Cortex of kidney (tissue), 1 donor: ENCODE measurements at places on chromosomes 5 and 9.

DNA sequence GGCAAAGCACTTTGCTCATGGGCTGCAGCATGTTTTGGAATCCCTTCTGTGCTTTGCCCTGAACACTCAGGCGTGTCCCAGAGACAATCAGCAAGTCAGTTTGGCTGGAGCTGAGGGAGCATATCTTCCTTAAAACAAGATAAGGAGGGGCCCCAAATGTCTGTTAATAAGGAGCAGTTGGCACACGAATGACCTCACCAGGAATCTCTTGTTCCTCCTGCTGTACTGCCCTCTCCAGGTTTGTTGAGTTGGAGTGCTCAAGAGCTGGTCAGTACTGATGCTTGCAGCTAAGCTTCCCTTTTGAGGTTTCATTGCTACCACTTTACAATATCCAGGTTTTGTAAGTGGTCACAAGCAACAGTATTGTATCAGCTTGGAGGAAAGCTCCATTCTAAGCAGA, 101.3 kb upstream of the EGFLAM start:
- no peak for DNase-seq

- DNase-seq = no peak
Observed at GRCh38 chr5:73693573-73694061, 67.6 kb downstream of the ARHGEF28 start.

- DNase-seq = no peak
Observed at GRCh38 chr5:61082516-61083280, 79.6 kb downstream of the SMIM15 start.

DNA sequence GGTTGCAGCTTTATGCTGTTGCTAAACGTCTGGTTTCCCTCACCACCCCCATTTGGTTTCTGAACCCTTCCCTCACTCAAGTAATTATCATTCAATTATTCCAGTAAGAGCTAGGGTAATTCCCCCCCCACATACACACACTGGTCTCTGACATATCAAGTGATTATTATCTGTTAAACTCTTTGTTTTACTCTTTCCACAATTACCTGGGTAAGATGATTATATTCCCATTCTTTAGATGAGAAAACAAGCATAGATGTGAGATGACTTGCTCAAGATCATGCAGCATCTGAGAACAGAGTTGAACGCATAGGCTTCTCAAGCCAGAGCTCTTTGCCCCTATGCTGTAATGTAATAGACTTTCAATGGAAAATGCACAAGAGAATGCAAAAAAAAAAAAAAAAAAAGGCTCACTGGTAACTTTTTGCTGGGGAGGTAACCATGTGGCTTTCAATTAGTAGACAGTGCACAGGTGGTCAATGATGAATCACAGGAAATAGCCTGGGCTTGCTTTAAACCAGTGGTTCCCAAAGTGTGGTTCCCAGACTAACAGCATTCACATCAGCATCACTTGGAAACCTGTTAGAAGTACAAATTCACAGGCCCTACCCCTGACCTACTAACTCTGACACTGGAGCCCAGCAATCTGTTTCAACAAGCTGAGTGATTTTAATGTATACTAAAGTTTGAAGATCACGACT, 87.6 kb downstream of the PIK3R1 start:
- DNase-seq = no peak

- DNase-seq = no peak
Observed at GRCh38 chr9:107386396-107386795, 103.2 kb downstream of the KLF4 start.

- DNase-seq = no peak
Observed at GRCh38 chr5:82164176-82164976, 113.8 kb downstream of the RPS23 start.

DNA sequence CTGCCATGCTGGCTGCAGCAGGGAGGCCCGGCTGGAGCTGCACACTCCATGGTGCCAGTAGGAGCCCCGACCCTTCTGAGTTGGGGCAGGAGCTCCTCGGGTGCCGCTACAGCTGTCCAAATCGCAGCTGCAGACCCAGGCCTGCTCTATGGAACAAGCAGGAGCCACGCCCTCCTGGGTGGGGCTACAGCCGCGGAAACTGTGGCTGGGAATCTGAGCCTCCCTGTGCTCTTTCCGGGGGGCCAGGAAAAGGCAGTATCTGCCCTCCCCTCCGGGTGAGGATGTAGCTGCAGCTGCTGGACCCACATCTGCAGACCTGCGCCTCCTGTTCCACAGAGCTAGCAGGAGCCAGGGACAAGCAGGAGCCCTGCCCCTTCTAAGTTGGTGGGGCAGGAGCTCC, 278.9 kb upstream of the ACTBL2 start:
- no peak for DNase-seq
